Islet precursor cell (in vitro differentiated cells): ENCODE measurements at places on chromosomes 11 and 22.

GRCh38 chr22:40006641-40007040 is 11.9 kb downstream of the FAM83F start:
- no peak for DNase-seq

GRCh38 chr22:43209523-43209890 is 22.6 kb upstream of the TTLL12 start:
- DNase-seq, result no peak

GRCh38 chr11:42992594-42992993 is 319.2 kb upstream of the API5 start:
- DNase-seq, result no peak

DNA sequence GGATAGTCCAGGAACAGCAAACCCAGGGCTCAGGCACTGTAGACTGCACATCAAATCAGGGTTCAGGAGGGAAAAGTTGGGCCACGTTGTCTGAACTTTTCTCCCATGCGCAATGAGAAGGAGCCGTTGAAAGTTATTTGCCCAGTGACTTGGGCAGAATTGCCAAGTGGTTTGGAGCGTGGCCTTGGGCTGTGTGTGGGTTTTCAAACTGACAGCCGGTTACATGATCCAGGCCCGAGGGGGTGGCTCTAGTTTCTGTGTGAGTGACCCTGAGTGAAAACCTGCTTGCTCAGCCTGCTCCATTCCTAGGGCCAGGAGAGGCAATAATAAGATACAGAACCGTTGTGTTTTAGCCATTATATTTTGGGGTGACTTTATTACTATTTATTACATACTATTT is 20.3 kb downstream of the MB start:
- DNase-seq, result peak; percentile 85

DNA sequence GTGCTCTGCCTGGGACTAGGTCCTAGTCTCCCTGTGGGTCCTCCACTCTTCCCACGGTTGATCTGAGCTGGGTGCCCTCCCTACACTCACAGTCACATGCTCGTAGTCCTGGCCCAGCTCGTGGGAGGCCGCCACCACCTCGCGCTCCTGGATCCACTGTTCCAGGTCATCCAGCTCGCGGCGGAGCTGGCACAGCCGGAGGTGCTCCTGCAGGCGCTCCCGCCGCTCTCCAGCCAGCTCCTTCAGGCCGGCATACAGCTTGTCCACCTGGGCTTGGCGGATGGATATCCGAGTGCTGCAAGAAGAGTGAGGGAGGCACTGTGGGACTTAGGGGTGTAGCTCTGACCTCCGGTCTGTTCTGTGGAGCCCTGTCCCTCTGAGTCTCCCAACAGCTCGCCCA is 14.8 kb upstream of the RBM4B start:
- DNase-seq, result no peak

DNA sequence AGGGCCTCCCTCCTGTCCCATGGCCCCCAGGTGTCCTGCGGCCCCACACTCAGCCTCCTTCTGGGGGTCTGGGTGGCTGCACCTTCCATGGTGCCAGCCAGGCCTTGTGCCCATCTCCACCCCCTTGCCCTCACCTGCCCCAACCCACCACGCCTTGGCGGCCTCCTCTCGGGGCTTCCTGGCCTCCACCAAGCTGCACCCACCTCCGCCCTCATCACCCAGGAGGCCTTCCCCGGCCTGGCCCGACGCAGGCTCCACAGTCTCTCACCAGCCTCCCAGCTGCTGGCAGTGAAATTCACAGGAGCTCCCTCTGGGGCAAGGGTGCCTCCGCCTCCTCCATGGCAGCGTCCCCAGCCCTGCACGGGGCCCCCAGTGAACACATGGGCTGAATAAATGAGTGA is 35.9 kb upstream of the WNT7B start:
- no peak for DNase-seq

GRCh38 chr11:7536100-7536499 is 22.3 kb downstream of the PPFIBP2 start:
- peak; percentile 50 for DNase-seq

- DNase-seq, result no peak
These were observed 5.0 kb downstream of the ASCL2 start for GRCh38 chr11:2265396-2265795.

DNA sequence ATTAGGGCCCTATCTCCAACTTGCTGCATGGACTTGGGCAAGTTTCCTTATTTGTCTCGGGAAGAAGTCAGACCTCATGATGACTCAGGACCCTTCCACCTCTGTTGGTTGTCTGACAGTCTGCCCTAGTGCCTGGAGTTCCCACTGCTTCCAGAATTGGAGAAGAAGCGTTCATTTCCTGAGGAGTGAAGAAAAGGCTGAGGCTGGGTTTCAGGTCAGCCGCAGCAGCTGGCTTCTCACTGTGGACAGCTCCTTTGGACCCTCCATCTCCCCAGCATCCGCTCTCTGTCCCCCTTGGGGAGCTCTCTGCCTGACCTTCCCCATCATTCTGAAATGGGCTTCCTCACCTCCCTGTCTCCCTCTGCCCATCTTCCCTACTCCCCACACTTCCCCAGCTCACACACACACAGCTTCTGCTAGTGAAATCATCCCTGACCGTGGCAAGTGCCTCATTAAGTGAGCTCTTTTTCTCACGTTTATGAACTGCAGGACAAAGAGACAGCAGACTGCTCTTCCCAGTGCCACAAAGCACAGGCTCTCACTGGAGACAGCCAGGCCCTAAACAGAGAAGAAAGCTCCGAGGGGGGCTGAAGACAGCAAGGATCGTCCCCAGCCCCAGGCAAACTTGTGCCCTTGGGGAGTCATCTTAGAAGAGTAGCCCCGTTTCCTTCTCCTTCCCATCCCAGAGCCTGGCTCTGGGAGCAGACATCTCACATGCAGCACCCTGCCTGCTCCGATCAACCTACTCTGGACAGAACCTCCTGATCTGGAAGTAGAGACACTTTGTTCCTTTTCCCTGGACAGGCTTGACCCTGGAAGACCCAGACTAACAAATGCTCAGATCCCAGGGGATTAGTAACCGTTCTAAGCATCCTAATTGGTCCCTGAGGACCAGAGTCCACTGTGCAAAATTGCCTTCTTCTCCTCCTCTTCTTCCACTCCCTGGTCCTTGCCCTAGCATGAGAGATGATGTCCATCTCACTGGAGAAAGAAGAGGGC is 157.9 kb downstream of the FEZ1 start:
- DNase-seq, result no peak

DNA sequence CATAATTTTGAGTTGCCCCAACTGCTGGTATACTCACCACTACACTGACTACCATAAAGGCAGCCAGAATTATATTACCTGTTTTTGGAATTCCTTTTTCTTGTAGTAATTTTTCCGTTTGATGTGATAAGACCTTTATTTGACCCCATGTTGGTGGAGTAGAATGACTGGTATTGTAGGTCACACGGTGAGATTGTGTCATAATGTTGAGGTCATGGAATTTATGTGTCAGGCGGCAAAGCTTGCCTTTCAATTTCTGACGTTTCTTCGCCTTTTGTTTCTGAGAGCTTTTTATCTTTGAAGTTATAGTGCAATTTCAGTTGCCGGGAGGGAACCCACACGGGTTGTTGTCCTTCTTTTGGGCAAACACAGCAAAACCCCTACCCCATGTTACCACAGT is 13.0 kb downstream of the OR52K1 start:
- DNase-seq, result no peak

DNA sequence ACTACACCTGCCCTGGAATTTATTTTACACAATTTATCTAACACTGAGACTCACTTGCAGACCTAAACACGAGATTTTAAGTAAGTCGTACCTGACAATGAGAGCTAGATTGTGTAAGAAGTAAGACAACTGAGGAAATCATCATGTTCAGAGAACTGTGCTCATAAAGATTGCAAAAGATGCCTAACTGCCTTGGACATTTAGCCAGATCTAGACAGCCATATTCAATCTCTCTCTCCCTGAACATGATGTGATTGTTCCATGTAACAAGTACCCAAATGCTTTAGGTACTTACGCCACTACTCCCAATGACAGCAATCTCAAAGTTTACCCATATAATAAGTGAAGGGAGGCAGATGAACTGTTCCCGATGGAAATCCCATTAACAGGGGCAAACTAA is 209.8 kb upstream of the PITPNB start:
- DNase-seq, result no peak

- no peak for DNase-seq
These were observed 62.8 kb downstream of the CEP57 start for GRCh38 chr11:95853138-95853537.

DNA sequence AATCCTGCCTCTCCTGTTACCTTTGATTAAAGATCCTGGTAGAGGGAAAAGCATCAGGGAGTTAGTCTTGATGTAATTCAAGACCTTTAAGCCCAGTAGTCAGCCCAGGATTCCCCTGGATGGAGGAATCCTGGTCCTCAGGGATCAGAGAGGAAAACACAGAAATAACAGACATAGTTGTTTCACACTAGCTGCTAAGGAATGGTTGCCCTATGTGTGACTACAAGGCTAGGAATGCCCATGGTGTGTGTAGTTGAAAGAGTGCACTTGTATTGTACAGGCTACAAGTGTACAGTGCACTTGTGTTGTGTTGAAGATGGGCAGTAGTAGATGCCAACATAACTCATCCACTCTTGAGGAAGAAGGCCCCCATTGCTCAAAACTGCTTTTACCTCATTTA is 226.8 kb downstream of the AASDHPPT start:
- DNase-seq, result no peak

- peak; percentile 32 for DNase-seq
These were observed 72.6 kb downstream of the NCAPD3 start for GRCh38 chr11:134151083-134151747.

DNA sequence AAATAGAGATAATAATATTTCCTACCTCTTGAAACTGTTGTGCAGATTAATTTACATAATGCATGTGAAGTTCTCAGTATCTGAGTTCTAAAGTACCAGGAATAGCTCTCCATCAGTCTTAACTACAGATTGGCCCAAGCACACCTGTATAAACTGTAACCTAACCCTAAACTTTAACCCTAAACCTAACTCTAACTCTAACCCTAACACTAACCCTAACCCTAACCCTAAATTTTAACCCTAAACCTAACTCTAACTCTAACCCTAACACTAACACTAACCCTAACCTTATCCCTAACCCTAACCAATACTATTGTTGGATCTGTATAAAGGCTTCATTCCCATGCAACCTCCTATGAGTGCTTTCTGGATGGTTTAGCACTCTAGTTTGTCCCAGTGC is 1445.9 kb upstream of the TENM4 start:
- no peak for DNase-seq

- no peak for DNase-seq
These were observed 588 bp upstream of the FAT3 start for GRCh38 chr11:92224054-92224406.

- no peak for DNase-seq
These were observed 129.7 kb downstream of the ARHGAP42 start for GRCh38 chr11:100816823-100817222.

GRCh38 chr11:64888729-64889511 is 10.5 kb upstream of the EHD1 start:
- DNase-seq, result peak; percentile 69

- no peak for DNase-seq
These were observed 7.2 kb upstream of the OSM start for GRCh38 chr22:30273711-30274436.

- DNase-seq, result no peak
These were observed 39.4 kb downstream of the CEP57 start for GRCh38 chr11:95829580-95830259.

GRCh38 chr11:15062599-15062998 is 10.8 kb upstream of the CALCB start:
- DNase-seq, result no peak

DNA sequence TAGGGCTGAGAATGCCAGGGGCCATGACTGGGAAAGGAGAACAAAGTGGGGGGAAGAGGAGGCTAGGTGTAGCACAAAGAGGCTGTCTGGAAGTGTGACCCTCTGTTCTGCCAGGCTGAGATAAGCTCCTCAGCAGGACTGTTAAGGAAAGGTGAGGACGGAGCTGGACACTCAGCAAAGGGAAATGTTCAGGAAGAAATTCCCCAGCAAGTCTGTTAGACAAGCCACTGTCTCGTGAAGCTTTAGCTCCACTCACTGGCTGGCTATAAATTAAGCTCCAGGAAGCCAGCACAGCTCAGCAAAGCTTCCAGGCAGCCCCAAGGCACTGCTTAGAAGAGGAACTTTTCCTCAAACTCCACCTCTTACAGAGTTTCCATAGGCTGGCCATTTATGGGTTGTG is 181.2 kb upstream of the API5 start:
- peak; percentile 81 for DNase-seq

DNA sequence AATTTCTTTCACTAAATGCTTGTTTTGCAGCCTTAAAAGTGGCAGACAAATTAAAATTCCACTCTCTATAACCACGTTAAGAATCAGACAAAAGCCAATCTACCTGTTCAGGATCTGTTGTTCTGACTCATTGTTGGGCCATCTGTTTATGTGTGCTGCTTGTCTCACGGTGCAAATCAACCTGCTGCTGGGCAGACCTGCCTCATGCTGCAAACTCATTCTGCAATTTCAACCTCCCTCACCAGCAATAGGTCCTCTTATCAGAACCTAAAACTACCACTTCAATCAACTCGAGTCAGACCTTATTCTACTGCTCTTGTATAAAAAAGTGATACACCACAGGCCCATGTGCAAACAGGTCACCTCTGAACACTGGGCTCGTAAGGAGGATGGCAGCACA is 75.1 kb downstream of the LARGE2 start:
- peak; percentile 68 for DNase-seq

- peak; percentile 97 for DNase-seq
These were observed at the start of gene RASSF10 for GRCh38 chr11:13008625-13009475. TSS of gene RASSF10 (plus strand) at chr11:13009316. CDS start at chr11:13009577, 261 bp downstream.

DNA sequence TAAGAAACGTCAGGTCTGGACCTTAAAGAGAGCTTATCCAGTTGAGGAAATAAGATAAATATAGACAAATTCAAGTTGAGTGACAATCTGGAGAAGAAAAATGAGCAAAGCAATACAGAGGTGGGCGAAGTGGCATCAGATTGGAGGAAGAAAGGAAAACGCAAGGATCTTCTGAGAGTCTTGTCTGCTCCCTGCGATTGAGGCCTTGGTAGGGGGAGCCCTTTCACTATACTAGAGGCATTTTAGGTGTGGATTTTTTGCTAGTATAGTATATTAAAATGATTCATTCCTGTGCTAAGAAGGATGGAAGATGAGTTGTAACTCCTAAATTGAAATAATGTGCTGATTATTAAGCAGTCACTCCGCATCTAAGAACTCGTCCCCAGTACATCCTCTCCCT is 8.1 kb downstream of the NUP50 start:
- DNase-seq, result no peak
